ENCODE measurements at places on chromosomes 1 and 21.

GRCh38 chr1:28370239-28371009 is 884 bp downstream of the PHACTR4 start:
- no peak for DNase-seq

GRCh38 chr1:101884621-101885020 is 112.1 kb downstream of the OLFM3 start:
- no peak for DNase-seq

- peak; percentile 55 for DNase-seq
These were observed 161.1 kb upstream of the COL6A1 start for GRCh38 chr21:45820171-45821091.

GRCh38 chr1:175252561-175252960 is 60.0 kb upstream of the KIAA0040 start:
- DNase-seq, result no peak

DNA sequence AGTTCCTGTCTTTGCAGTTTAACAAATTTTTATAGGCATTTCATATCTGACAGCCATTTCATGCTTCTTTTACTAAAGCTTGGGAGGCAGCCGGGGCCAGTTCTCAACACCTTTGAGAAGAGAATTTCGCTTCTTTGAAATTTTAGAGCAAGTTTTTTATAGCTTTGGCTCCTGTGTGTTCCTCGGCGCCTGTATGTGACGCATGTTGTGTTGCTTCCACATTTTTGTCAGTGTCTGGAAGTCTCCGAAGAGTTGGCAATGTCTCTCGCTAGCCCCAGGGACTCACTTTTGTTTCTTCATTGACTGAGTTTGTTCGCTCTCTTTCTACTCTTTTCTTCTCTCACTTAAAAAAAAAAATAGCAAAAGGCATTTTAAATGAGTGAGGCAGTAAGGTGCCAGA is 386.9 kb upstream of the PLXNA2 start:
- no peak for DNase-seq

DNA sequence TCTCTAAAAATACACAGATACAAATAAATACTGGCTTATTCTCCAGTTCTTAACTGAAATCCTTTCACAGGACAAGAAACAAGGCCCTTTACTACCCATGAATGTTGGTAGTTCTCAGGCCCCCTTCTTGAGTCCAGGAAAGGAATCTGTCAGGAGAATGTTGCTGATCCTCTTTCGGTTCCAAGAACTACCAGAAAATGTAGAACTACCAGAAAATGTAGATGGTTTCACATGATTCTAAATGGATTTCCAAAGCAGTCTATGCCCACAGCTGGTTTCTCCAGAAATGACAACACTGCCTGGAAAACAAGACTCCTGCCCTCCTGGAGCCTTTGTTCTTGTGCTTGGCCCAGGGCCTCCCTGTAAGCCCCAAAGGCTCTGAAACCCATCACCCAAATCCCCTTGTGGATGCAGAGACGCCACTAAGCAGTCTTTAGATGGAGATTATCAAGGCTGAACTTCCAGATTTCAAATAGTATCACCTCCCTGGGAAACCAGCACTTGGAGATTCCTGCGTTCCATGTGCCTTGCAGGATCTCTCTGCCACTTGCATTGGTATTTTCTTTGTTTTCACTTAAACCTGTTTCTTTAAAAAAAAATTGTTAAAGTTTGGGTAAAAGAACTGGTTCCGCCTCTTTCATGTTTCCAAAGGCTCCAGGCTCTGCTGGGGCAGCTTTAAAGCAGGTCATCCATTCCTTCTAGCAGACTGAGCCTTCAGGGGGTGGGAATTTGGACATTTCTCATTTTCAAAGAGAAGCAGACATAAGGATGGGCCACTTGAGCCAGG is 53.4 kb downstream of the MAN1C1 start:
- no peak for DNase-seq

GRCh38 chr1:243529512-243529911 is 273.7 kb downstream of the SDCCAG8 start:
- no peak for DNase-seq

- DNase-seq, result no peak
These were observed 9.0 kb downstream of the TRAF5 start for GRCh38 chr1:211335522-211336157.

DNA sequence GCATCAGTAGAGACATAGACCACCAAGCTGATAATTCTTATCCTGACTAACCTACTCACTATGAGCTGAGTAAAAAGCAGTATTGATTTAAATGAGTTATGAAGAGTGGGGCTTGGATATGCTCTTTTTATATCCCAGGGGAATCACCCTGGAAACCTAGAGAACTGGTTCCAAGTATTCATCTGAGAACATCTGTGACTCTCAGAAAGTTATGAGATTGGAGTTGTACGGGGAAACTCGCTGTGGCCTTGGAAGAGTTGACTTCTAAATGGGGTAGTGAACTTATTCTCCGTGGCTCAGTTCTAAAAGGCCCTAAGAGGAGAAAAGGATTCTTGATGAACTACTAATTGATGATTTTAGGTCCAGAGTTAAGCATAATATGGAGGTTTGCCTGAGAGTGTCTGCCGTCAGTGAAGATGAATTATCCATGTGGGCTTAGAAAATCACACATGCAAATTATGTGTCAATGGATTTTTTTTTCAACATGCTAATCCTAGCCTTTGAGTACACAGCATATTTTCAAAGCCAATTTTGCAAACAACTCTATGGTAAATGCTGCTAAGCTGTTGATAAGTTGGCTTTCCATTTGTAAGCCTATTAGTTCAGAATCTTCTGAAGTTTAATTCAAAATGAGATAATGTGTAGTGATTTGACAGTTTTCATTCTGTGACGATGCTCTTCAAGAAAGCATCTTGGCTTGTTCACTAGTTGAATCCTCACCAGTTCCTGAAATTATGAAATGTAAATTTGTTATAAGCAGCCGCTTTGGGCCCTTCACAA is 122.7 kb downstream of the FGGY start:
- DNase-seq, result no peak

GRCh38 chr1:229406798-229407197 is 27.1 kb downstream of the ACTA1 start:
- DNase-seq, result no peak

DNA sequence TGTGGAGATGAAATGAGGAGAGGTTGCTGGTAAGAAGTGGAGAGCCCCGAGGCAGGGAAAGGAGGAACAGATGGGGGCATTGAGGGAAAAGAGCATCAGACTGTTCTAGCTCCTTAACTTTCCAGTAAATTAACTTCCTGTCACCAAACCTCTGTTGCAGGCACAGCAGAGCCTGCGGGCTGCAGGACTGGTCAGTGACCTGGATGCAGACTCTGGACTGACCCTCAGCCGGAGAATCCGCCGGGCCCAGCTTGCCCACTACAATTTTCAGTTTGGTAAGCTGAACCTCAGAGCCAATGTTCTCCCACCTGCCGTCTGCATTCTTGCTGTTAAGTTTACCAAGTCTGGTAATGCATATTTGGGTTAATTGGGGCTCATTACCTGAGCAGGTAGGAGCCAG is 2.5 kb upstream of the ECM1 start:
- DNase-seq, result no peak

- no peak for DNase-seq
These were observed 1004.2 kb downstream of the TTLL7 start for GRCh38 chr1:82994616-82995263.

DNA sequence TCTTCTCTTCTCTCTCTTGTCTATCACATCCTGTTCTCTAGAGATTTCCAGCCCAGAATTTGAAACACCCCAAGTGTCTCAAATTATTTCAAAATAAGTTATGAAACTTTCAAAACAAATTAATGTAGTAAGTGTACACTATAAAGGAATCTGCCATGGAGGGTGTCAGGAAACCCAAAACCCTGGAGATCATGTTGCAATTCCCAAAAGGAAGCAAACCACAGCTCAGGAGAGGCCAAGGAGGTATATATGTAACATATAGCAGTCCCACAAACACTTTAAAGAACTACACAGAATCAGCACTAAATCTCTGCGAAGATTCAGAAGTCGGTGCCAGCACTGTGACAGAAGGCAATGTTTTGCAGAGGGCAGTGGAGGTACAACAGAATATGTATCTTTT is 26.6 kb downstream of the PTPN14 start:
- DNase-seq, result no peak

GRCh38 chr1:153670257-153670858 is 435 bp downstream of the ILF2 start:
- DNase-seq, result no peak

- no peak for DNase-seq
These were observed 57.0 kb downstream of the SPATA46 start for GRCh38 chr1:162319493-162320175.

- no peak for DNase-seq
These were observed 222.7 kb upstream of the PTBP2 start for GRCh38 chr1:96498744-96499340.

- no peak for DNase-seq
These were observed 89.0 kb upstream of the MACF1 start for GRCh38 chr1:39115271-39116110.

DNA sequence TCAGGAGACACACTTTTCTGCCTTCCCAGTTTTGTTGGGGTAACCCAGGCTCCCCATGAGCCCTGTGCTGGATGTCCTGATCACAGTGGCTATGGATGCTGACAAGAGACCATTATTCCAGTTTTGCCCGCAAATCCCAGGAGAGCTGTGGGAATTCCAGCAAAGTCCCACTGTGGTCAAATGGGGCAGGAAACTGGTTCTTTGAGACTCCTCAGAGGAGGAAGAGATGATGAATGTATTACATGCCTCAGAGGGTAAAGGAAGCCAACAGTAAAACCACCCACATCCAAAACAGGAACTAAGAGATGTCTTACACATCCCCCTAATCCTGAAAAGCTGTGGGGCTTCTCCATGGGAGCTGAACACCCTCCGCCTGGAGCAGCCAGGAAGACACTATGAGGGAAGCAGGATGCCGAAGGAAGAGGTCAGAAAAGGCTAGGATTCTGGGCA is 12.8 kb upstream of the MPZL1 start:
- no peak for DNase-seq

GRCh38 chr1:109501644-109502363 is 7.7 kb downstream of the AMIGO1 start:
- DNase-seq, result no peak

- no peak for DNase-seq
These were observed 29.9 kb upstream of the ACTL8 start for GRCh38 chr1:17725084-17725719.

GRCh38 chr1:113940365-113941244 is 11.5 kb downstream of the HIPK1 start:
- no peak for DNase-seq

- peak; percentile 59 for DNase-seq
These were observed 272.7 kb downstream of the FOXD2 start for GRCh38 chr1:47710329-47711071.

- DNase-seq, result no peak
These were observed 1.4 kb downstream of the PINK1 start for GRCh38 chr1:20634594-20635084.

Data from stimulated activated CD4-positive, alpha-beta T cell treated with anti-CD3 and anti-CD28 coated beads, Interleukin-15, amount 100 ng/mL, for 1 hour (primary cell).